Muscle of back (tissue), 13 donors: ENCODE measurements at places on chromosomes 5 and 9. TPM values are rescaled to one million over a fixed set of nuclear protein-coding genes. Genes with fewer than 3 reads are reported as not detected.

GRCh38 chr5:104361932-104362331, 799.3 kb upstream of the NUDT12 start:
- no peak for DNase-seq

Gene SOX30
- polyA plus RNA-seq, result 0.29 TPM

GRCh38 chr9:70228118-70228517, 30.7 kb upstream of the SMC5 start:
- DNase-seq, result no peak

DNA sequence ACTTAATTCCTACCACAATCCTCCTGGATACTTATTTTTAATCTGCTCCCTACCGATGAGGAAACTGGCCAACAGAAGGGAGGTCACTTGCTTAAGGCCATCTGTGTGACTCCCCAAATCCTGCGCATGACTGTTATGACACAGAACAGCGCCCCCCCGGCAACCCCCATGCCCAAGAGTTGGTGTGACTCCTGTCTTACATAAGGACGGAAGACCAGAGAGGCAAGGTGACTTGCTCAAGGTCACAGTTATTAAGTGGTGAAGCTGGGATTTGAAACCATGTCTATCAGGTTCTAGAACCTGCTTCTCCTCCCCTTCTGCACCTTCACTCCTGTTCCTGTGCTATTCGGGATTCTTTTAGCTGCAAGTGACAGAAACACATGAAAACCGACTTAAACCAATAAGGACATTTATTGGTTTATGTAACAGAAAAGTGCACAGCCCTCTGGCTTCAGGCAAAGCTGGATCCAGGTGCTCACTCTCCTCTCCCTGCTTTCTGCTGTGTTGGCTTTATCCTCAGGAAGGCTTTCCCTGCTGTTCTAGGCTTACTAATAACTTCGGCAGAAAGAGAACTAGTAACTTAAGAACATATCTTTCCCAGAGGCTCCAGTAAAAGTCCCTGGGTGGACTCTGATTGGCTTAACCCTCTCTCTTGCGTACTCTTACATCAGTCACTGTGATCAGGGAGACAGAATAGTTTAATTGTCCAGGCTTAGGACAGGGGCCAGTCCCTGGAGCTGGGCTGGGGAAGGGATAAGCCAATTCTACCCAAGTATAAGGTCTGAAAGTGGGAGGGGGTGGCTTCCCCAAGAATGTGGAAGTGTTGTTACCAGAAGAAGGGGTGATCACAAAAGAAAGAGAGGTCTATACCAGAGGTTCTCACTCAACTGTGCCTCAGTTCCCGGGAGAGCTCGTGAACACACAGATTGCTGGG, 43.7 kb downstream of the FGF18 start:
- DNase-seq, result no peak

GRCh38 chr9:129225815-129226214, 47.8 kb upstream of the IER5L start:
- peak; percentile 84 for DNase-seq

DNA sequence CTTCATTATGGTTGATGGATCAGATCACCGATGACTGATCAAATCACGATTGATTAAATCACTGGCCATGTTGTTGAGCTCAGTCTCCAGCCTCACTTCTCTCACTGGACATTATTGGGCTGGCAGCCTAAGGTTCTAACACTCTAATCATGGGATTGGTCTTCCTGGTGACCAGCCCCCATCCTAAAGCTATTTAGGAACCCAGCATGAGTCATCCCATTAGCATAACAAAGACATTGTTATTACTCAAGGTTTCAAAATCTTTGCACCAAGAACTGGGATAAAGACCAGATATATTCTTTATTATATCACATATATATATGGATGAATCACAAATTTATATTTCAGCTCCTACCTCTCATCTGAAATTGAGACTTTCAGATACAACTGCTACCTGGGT, 272.1 kb upstream of the IL12B start:
- DNase-seq, result no peak

Gene DMRT2
- 24.1 TPM for polyA plus RNA-seq

Gene PDZD2
- polyA plus RNA-seq, result 6.0 TPM

DNA sequence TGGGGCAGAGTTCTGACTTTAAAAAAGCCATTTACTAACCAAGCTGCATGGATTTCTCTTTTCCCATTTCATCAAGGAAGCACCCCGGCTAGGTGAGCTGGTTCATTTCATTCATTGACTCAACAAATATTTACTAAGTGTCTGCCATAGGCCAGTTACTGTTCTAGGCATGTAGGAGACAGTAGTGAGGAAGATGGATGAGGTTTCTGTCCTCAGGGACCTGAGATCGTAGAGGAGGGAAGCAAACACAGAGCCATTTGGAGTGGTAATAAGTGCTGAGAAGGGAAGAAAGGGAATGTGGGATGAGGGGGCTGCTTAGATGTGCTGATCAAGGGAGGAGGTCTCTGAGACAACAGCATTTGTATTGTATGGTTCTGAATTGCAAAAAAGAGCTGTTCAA, 120.4 kb downstream of the C9orf152 start:
- DNase-seq, result no peak

GRCh38 chr5:172910828-172911627, 48.2 kb upstream of the RPL26L1 start:
- no peak for DNase-seq

GRCh38 chr5:124452412-124452811, 294.0 kb downstream of the ZNF608 start:
- DNase-seq, result no peak

DNA sequence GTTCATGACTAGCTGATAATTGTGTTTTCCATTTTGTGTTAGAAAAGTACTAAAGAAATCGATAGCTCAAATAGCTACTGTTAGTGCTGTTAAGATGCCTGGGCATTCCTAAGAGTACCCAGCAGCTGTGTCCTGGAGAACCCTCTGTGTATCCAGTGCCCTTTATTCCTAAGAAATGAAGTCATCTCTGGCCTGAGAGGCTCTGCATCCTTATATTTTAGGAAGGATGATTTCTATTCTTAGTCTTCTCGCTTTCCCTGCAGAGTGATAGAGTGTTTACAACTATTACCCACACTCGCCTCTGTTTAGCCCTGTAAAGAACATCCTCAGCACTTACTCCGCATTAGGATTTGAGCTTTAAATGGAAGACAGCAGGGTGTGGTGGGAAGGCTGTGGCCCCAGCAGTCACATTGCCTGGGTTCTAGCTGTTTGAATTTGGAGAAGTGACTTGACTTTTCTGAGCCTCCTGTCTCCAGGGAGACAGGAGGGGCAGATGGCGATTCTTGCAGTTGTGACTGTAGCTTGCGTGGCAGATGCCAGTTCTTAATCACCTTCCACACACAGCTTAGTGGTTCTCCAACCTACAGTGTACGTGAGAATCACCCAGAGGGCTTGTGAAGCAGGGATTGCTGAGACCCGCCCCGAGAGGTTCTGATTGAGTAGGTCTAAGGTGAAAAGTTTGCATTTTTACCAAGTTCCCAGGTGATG, 177.2 kb upstream of the PITX1 start:
- no peak for DNase-seq

Gene VCAN
- polyA plus RNA-seq, result 312 TPM

Gene PAEP
- 0.36 TPM for polyA plus RNA-seq

DNA sequence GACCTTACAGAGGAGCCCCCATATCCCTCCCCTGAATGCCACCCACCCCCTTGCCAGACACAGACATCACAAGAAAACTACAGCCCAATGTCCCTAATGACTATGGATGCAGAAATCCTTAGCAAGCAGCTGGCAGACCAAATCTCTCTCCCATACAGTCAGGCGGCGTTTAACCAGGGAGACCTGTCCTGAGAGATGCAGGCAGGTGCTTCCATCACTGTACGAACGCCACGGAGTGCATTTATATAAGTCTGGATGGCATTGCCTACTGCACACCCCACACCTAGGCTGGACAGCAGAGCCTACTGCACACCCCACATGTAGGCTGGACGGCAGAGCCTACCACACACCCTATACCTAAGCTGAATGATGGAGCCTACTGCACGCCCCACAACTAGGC, 34.4 kb upstream of the SARDH start:
- no peak for DNase-seq
